ENCODE measurements at places on chromosomes 2 and 18.

DNA sequence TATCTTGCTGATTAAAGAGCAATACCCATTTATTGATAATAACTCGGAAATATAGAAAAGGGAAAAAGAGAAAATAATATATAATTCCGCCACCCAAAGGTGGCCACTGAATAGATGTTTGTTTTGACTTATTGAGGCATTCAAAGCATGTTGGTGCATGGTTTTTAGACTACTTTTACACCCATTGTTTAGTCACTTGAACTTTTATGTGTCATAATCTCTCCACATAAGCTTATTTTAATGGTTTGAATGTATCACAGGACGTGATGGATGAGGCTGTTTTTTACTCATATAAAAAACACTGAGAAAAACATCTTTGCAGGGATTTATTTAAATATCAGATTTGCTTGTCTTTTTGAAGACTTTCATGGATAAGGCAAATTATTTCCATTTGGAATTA, 120.4 kb downstream of the ACKR3 start:
- DNase-seq: no peak

GRCh38 chr2:56014046-56014730, 90.6 kb upstream of the EFEMP1 start:
- DNase-seq: no peak

DNA sequence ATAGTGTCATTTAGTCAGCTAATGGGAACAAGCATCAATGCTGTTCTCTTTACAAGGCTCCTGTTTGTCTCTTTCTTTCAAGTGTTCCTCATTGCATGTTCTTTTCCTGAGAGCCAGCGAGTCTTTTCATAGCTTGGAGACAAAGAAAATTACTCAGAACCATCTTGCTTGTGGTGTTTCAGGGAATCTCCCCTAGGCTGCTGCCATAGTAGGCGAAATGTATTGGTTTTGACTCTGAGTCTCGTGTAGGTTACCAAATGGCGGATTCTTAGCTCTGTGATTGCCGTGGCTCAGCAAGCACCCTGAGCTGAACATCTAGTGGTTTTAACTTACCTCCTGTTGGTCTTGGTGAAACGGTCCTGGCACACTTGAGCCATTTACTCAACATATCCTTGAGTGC, 68.7 kb downstream of the RHBDD1 start:
- DNase-seq: peak; percentile 43

GRCh38 chr2:11656671-11657101, 13.3 kb downstream of the NTSR2 start:
- DNase-seq: no peak

- DNase-seq: no peak
These were observed 6.4 kb downstream of the MYT1L start for GRCh38 chr2:2324565-2325101.

DNA sequence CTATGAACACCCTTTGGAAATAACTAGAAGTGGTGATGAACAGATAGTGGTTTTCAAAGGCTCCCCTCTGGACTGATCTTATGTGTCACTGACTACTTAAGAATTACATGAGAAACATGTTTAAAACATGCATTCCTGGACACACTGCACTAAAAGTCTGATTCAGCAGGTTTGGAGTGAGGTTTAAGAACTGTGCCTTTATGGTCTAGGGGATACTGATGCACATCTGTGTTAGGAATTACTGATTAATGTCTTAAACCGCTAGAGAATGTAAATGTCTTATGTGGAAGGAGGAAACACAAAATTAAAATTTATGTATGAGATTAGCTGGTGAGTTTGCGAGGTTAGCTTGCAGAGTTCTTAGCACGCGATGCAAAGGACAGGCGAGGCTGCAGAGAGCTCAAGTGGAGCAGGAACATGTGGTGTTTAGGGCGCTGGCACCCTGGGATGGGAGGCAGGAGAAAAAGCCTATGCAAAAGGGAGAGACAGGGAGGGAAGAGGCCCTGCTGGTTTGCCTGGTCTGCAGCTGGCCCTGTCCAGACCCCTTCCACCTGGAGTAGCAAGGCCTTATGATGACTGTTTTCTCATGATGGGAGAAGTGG, 11.7 kb downstream of the SH3YL1 start:
- no peak for DNase-seq

DNA sequence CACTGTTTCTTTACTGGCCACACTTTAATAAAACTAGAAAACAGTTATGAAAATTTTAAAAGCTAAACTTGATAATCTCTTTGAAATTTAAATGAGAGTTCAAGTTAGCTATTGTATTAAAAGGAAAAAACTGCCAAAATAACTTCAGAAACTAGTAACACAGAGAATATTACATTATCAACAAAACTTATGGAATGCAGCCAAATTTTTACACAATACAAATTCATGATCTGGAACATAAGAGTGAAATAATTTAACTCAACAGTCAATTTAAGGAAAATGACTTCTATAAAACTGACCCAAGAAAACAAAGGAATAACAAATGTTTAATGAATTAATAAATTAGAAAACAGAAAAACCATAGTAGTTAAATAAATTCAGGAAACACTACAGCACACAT, 65.0 kb downstream of the TCF4 start:
- no peak for DNase-seq

GRCh38 chr2:23423873-23424680, 39.1 kb downstream of the KLHL29 start:
- DNase-seq: no peak

DNA sequence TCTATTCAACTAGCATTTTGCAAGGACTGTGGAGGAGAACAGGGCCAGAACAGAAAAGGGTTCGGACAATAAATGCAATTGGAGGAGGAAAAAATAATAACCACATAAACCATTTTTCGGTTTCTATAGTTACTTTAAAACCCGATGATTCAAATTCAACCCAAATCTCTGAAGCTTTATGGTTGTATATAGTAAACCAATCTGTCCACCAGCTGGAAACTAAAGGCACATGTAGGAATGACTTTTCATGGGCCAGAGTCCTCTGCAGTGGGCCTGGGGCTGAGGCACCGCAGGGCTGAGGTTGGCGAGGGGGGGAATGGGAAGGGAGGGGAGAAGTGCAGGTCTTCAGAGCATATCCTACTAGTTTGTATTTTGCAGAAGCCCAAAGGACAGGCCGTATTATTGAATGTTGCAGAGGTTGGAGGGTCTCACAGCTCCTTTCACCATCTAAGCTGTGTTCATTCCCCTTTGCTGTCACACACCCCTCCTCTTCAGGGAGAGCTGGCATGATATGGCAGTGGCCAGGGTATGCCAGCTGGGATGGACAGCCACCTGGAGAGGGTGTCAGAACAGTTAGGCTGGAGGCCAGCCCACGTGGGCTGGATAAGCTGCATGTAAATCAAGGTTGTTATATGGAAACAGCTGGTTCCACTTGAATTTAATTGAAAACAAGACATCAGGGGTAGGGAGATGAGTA, 267.1 kb downstream of the PRKCE start:
- DNase-seq: no peak
